ENCODE measurements at places on chromosomes 3 and 15. TPM values are rescaled to one million over a fixed set of nuclear protein-coding genes. Genes with fewer than 3 reads are reported as not detected.

The TMEM207 gene
- not detected for total RNA-seq

The GALNT15 gene
- total RNA-seq, result 0.69 TPM

The KBTBD12 gene
- total RNA-seq, result not detected

The MYO5C gene
- total RNA-seq, result 16.5 TPM

The SH3GL3 gene
- 1.4 TPM for total RNA-seq

The LRRC15 gene
- 2.0 TPM for total RNA-seq

The GATM gene
- total RNA-seq, result 28.1 TPM

The RPL4 gene
- 3,077 TPM for total RNA-seq

The ARNT2 gene
- 8.0 TPM for total RNA-seq

The TFDP2 gene
- total RNA-seq, result 91.7 TPM

The UBE2E2 gene
- total RNA-seq, result 35.8 TPM

The KLHL40 gene
- not detected for total RNA-seq

The MKRN3 gene
- total RNA-seq, result 15.0 TPM

The COL7A1 gene
- 107 TPM for total RNA-seq

The DIPK2A gene
- total RNA-seq, result 7.5 TPM
